ENCODE measurements at places on chromosomes 16 and 17.

GRCh38 chr16:68496689-68497088 lies 42.4 kb upstream of the ZFP90 start:
- no peak for DNase-seq

GRCh38 chr16:19502395-19503131 lies 19.3 kb downstream of the GDE1 start:
- peak; percentile 56 for DNase-seq

DNA sequence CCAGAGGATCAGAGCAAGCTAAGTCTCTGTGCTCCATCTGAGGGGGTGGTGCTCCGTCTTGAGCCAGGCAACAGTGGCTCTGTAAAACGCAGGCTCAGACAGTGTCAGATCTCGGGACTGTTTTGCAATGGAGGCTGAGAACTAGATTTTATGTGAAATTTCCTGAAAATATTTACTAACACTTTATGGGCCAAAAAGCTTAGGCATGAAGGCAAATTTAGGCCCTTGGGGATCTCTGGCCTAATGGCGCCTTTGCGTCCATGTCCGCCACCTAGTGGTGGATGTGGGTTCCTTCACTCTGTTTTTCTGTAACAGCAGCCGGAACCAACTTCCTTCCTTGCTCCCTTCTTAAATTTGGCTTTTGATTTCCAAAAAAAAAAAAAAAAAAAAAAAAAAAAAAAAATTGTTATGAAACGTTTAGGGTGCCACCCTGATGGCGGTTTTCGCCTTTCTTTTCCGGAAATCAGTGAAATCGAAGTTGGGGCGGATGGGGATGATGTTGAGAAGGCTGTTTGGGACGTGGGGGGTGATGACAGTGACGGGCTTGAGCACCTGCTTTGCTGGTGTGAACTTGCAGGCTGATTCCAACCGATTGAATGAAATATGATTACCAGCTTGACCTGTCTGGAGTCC lies 14.0 kb upstream of the ELAC2 start:
- DNase-seq, result no peak

GRCh38 chr16:57876210-57876609 lies 73.9 kb upstream of the KIFC3 start:
- no peak for DNase-seq

DNA sequence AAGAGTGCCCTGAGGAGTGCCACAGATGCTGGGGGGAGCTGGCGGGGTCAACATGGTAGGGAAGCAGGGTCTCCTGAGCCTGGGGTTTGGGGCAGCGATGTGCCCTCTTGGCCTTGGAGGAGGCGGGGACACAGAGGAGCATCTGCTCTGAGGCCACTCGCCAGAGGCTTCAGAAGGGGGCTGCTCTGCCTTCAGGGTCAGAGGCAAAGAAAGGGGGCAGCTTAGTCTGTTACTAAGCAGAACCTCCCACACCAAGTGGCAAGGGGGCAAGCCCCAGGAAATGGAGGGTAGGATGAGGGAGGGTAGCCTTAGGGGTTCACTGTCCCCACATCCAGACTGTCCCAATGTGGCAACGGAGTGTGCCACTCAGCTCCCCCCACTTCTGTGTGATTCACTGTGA lies 18.3 kb downstream of the CCDC182 start:
- no peak for DNase-seq

DNA sequence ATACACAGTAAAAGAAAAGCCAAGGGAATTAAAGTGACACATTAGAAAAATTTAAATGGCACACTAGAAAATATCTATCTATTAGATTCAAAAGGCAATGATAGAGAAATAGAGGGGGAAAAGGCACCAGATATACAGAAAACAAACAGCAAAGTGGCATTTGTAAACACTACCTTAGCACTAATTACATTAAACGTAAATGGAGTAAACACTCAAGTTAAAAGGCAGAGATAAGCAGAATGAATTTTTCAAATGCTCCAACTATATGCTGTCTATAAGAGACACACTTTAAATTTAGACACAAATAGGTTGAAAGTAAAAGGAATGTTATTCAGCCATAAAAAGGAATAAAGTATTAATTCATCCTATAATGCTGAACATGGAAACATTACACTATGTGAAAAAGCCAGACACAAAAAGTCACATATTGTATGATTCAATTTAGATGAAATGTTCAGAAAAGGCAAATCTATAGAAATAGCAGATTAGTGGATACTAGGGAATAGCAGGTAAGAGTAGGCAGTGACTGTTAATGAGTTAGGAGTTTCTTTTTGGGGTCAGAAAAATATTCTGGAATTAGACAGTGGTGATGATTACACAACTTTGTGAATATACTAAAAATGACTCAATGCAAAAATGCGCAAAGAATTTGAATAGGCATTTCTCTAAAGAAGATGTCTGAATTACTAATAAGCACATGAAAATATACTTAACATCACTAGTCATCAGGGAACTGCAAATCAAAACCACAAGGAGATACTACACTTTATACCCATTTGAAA lies 92.4 kb downstream of the BRIP1 start:
- DNase-seq, result no peak

DNA sequence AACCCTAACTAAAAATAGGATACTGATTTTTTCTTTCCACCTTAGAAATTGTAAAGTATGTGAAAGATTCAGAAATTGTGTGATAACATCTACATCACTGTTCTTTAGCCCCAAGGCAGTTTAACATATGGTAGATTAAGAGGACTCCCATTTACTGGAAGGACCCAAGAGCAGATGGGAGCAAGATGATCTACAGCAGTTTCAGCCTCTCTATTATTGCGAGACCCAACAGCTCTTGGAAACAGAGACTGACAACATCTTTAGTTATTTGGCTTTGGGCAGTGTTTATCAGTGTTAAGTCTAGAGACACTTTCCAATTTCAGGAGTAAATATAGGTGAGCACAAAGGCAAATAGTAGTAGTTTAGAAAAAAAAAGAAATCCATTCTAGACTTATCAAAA lies 124.9 kb upstream of the CORO6 start:
- DNase-seq, result no peak

GRCh38 chr17:60766778-60767190 lies 89.1 kb downstream of the BCAS3 start:
- DNase-seq, result no peak

DNA sequence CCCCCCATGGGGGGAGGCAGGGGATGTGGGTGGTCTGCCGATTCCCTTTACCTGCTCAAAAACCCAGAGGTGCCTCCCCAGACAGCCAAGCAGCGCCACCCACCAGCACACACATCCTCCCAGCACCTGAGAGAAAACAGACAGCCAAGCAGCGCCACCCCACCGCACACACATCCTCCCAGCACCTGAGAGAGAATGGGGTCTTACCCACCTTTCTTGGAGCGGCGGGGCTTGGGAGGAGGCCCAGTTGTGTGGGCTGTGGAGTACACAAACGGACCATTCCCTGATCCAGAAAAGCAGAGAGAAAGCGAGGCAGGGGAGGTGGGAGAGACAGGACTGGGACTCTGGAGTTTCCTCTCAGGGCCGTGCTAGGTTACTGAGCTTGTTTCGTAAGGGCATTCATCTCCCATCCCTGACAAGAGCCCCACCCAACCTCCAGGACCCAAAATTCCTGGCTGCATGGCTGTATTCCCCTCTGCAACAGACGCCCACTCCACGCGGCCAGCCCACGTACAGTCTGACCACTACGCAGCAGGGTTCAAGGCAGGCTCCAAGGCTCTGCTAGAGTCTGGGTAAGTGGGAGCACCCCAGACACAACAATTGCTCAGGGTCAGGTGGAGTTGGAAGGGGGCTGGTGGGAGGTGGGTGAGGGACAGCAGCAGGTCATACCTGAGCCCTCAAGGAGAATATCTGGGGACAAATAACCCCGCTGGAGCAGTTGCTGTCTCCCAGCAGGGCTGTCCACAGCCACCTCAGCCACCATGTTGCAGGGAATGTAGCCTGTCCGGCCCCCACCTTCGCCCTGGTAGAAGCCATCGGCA lies 22.3 kb downstream of the TSPOAP1 start:
- no peak for DNase-seq

DNA sequence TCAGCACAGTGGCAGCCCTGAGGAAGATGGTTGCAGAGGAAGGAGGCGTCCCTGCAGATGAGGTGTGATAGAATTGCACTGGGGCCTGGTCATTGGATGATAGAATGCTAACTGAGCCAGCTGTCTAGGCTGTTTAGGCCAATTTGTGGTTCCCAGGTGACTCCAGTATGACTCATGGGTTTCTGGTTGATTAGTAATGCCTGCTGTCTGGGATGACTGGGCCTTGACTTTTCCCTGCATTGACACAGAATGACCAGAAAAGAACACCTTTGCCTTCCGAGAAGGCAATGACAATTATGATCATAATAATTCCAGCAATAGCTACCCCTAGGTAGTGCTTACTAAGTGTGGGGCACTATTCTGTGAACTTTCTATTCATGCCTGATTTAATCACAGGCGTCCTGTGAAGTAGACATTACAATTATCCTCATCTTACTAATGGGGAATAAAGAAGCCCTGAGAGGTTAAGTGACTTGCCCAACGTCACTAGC lies 31.5 kb downstream of the USP43 start:
- peak; percentile 66 for DNase-seq

DNA sequence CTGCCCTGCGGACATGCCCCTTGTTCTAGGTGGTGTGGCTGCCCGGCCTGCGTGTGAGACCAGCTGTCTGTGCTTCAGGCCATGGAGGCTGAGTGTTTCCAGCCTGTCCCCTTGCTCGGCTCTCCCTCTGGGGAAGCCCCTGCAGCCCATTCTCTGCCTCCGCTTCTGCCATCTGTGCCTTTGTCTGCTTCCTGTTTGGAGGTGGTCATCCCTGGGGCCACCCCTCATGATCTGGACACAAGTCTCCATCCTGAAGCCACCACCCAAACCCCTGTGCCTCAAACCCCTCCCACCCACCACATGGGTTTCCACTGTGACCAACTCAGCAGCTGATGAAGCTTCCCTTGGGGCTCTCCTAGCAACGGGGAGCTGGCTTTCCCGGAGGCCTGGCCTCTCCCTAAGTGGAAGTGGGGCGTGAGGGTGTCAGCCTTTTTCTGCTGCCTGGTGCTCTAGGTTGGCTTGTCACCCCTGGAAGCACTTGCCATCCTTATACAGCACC lies 184.9 kb downstream of the SEC14L1 start:
- DNase-seq, result no peak

- no peak for DNase-seq
Measured at GRCh38 chr16:69938981-69939820, 11.9 kb upstream of the CLEC18A start.

DNA sequence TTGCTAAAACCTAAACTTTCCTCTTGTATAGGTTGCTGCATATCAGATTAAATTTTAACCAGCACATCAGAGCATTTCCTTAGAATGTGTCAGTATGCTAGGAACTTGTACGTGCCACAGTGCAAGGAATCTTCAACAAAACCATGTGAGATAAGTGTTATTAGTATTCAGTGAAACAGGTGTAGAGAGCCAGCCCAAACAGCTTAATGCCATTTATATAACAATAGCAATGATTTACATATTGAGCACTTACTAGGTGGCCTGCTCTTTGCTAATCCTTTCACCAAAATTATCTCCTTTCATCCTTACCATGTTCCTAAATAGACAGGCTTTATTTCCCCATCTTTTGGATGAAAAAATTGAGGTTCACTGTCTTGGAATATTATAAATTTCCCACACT lies 485.7 kb downstream of the HS3ST4 start:
- no peak for DNase-seq

- peak; percentile 61 for DNase-seq
Measured at GRCh38 chr17:30372755-30373154, 6.0 kb upstream of the CPD start.

- no peak for DNase-seq
Measured at GRCh38 chr17:42865638-42866094, 14.7 kb downstream of the AOC3 start.

- no peak for DNase-seq
Measured at GRCh38 chr16:31080756-31081419, 6.7 kb downstream of the ZNF646 start.

- no peak for DNase-seq
Measured at GRCh38 chr17:32814836-32815235, 62.1 kb downstream of the MYO1D start.

DNA sequence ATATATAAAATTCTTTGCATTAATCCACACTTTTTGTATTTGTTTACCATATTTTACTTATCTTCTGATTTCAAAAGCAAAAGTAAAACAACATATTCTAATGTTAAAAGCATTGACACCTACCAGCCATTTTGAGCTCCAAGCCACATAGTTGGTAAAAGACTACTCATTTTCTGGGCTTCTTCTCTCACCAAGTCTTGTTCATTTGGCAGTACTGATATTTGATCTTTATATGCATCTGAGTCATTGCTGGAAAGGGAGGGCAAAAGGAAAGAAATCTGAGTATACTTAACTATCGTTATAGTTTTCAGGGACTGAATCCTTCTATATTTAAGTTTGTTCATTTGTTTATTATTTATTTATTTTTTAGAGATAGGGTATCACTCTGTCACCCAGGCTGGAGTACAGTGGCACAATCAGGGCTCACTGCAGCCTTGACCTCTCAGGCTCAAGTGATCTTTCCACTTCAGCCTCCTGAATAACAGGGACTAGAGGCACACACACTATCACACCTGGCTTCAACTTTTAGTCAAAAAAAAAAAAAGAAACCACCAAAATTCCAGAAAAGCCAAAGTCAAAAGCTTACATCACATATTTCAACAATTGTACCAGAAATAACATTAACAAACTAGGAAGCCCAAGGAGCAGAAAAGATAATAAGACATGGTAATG lies 121.0 kb upstream of the TOB1 start:
- no peak for DNase-seq

DNA sequence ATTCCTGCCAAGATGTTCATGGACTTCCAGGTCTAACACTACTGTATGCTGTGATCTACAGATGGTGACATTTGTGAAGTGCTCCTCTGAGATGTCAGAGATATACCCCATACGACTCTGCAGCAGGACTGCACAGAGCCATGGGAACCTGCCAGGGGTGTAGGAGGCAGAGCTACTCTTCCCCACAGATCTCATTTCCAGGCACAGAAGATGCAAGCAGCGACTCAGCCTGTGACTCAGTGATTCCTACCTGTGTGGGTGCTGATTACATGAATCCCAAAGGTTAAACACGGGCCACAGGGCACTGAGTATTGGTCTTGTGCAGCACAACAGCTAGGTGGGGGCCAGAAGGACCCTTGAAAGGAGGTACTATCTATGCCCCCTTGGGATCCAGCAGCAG lies 137.0 kb upstream of the SOX9 start:
- no peak for DNase-seq

DNA sequence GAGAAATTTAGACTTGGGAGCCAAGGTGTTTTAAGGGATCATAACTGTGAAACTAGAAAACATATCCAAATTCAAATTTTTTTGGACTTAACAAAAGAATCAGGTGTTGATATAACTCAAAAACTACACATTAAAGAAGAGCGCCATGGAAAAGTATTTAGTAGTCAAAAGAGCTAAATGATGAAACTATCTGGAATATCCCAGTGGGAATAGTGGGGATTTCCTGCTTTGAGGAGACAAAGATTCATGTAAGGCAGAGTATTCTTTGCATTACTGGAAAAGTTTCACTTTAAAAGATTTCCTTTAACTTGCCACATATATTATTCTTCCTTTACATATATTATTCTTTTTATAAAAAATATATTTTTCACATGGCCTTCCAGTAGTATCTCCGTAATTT lies 40.3 kb upstream of the VPS4A start:
- no peak for DNase-seq

DNA sequence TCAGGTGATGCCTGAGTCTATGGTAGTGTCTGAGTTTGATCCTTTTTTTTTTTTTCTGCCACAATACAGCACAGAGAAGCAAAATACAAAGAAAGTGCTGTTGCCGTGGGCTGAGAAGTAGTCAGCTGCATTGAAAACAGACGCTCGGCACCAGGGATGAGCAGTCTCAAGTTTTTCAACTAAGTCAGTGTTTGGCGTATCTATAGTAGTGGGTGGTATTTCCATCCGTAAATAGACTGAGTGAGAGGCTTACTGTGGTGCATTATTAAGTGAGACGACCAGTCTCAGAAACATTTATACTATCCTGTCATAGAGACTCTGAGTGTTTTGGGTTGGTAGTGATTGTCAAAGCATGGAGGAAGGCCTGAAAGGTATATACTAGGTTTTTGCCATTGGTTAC lies 221.3 kb downstream of the SNX29 start:
- no peak for DNase-seq
